ENCODE measurements at places on chromosomes 6 and 20.

DNA sequence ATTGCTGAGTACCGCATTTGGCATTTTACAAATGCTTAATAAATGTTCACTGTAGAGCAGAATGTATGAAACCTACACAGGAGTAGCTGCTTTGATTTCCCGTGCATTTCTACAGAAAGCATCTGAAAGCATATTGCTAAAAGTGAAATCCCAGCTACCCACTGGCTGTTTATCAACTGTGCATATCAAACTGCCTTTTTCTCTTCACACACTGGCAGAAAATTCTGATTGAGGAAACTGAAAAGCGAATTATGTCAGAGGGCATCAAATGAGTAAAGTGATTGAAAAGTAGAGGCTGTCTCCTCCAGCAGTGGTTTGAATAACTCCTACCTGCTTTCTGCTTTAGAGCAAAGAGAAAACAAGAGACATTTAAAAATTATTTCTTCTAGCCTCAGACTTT lies 28.0 kb downstream of the STX11 start:
- no peak for DNase-seq

DNA sequence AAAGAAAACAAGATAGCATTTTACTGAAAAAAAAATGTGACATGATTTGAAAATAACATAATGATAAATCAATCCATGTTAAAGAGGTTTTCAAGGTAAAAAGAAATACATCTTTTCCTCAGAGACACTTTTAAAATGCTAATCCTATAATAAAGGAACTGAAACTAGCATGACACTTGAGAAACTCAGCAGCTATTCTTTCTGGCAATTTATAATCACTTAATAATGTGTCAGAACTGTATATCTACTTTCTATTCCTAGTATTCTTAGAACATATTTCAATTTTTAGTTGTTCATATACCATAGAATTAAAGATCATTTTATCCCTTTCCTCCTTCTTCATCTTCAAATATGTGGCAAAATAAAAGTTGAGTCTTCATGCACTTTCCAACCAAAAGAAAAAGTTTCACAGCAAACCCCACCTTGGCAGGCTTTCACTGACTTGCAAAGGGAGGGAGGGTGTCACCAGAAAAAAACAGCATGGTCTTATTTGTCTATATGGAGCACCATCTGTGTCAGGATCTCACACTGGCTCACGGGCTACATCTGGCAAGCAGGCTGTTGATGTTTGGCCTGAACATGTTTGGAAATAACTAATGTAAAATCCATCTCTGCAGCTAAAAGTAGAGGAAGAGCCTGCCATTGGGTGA lies 48.5 kb downstream of the FHL5 start:
- no peak for DNase-seq

DNA sequence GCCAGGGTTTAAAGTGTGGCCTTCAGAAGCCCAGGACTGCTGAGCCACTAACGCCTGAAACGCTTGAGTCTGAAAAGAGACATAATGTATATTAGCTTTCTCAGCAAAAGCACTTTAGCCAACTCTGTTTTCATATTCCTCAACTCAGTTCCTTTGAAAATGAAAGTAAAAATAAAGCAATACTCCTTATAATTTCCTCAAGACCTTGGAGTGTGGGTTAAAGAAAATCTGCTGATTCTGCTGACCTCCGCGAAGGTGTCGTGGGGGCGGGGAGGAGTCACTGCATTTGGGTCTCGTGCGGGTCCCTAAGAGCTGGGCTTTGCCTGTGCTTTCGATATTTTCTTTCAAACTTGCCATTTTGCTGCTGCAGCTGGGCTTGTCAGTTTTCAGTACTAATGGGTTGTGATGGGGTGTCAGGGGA lies 142.2 kb upstream of the ARID1B start:
- no peak for DNase-seq

GRCh38 chr20:54160065-54161007 lies 13.4 kb downstream of the CYP24A1 start:
- DNase-seq: no peak
